Activated naive CD4-positive, alpha-beta T cell treated with anti-CD3 and anti-CD28 coated beads, Interleukin-2, amount 50 U/mL, for 72 hours (primary cell): ENCODE measurements at places on chromosomes 2 and 18. TPM values are rescaled to one million over a fixed set of nuclear protein-coding genes. Genes with fewer than 3 reads are reported as not detected.

CXCR1 gene
- not detected for total RNA-seq

LAMA1 gene
- total RNA-seq: not detected

TUBA4B gene
- not detected for total RNA-seq

FOXI3 gene
- not detected for total RNA-seq

ZDBF2 gene
- total RNA-seq: 5.6 TPM

TMEM198 gene
- total RNA-seq: 6.1 TPM

DSG4 gene
- total RNA-seq: not detected

GRHL1 gene
- 0.59 TPM for total RNA-seq

SERPINB3 gene
- total RNA-seq: not detected

GCKR gene
- not detected for total RNA-seq

NETO1 gene
- total RNA-seq: not detected

SPC25 gene
- 50.5 TPM for total RNA-seq

LAMA3 gene
- total RNA-seq: 0.16 TPM
